IPS-NIHi11 (cell line): ENCODE measurements at places on chromosomes 3 and 15.

DNA sequence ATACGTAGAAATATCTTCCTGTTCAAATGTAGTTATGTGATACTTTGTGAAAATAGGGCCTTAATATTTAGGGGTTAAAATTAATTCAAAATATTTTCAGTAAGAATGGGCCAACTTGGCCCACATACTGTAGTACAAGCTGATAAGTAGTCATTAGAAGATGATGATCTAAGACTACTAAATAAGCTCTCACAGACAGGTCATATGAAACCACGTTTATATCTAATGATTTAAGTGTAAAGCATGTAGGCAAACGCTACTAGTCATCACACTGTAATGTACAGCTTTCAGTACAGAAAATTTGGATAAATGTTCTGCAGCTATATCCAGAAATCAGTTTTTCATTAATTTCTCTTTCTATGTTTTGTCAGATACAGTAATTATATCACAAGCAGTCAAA lies 228.6 kb downstream of the UBE2E2 start:
- DNase-seq, result no peak

DNA sequence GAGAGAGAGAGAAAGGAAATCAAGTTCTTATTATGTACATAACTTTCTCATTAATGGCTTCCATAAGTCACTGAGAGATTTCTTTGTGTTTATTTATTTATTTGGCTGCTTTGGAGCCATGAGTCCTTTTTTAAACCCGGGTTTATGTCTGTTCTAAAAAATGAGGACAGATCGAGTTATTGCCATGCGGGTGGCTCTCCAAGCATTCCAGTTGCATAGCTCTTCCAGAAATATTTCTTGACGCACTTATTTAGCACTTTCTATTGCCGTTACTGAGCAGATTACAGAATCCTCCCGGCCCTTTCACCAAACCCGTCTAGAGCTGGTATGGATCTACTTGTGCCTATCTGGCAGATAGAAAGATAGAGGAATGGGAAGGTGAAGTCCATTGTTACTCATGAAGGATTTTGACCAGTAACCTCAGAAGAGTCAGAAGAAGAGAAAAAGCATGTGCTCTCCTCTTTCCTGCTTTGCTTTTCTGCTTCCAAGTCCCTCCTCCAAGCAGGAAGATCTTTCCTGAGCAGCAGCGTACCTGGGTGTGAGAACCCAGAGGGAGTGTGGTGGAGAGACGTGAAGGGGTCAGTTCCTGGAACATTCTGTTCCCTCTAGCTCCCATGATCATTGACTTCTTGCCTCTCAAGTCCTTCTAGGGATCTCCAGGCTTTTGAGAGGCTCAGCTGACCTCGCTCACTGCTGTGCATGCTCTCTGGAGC lies 112.8 kb downstream of the LPP start:
- no peak for DNase-seq

DNA sequence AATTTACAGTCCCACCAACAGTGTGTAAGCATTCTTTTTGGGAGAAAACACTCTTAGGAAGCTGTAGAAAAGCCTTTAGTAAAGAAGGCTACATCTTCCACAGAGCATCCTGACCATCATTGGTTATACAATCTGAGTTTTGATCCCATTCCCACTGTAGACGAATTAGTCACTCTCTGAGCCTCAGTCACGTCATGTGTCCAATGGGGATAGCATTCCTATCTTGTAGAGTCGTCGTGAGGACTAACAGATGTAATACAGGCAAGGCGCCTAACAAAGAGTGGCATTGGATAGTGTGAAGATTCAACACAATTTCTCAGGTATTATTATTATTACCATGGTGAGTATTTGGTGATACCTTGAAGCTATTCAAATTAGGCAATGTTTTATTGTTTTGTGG lies 44.0 kb upstream of the ALDH1A3 start:
- no peak for DNase-seq

DNA sequence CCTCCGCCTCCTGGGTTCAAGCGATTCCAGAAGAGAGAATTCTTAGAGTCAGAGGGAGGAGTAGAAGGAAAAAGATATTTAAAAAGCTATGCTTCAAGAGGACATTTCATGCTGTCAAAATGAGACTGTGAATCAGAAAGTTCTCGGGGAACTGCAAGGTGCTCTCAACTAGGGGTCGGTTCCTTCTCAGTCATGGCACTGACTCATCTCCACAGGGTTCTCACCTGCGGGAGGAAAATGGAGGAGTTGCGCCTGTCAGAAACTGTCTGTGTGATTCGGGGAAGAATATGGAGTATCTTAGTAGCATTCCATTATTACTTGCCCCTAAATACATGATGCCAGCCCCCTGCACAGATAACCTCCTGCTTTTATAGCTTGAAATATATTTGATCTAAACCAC lies 47.4 kb downstream of the APH1B start:
- DNase-seq, result no peak

GRCh38 chr3:51935886-51936755 lies 5.6 kb downstream of the RRP9 start:
- no peak for DNase-seq

- DNase-seq, result no peak
Measured at GRCh38 chr3:7793786-7794185, 707.8 kb upstream of the LMCD1 start.

DNA sequence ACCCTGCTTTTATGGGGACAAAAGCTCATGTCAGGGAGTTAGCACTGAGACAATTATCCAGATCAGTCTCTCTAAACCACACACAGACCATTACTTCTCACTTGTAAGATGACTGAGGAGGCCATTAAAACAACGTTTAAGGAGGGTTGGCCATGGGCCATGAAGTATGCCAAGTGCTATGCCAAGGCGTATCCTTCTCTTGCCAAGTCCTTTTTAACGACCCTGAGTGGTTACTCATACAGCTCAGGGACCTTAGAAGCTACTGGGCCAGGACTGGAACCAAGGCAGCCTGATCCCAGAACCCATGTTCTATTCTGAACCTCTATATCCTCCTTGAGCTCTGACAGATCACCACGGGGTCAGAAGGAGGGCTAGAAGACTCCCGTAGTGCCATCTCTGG lies 50.0 kb downstream of the NMNAT3 start:
- no peak for DNase-seq

GRCh38 chr15:99443056-99443756 lies 122.6 kb upstream of the MEF2A start:
- DNase-seq, result no peak

DNA sequence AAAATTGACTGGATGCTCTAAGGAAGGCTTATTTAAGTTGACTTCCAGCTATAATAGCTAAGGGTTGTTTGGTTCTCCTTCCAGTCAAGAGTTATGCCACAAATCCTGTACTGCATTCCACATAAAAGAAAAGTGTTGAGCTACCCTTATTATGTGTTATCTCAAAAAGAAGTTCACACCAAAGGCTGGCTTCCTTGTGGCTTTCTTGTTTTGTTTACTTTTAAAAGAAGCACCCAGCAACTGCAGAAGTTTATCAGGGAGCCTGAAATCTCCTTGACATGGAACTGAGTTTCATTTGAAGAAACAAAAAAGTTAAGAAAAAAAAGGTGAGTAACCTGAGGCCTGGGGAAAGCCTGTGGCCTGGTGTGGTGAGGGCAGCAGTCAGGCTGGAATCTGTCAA lies 10.2 kb downstream of the MGLL start:
- DNase-seq, result no peak

- DNase-seq, result no peak
Measured at GRCh38 chr15:72958634-72959033, 93.6 kb upstream of the NEO1 start.

- no peak for DNase-seq
Measured at GRCh38 chr3:45544024-45544716, 50.4 kb upstream of the LIMD1 start.

- no peak for DNase-seq
Measured at GRCh38 chr3:69766638-69767037, 27.4 kb downstream of the MITF start.

DNA sequence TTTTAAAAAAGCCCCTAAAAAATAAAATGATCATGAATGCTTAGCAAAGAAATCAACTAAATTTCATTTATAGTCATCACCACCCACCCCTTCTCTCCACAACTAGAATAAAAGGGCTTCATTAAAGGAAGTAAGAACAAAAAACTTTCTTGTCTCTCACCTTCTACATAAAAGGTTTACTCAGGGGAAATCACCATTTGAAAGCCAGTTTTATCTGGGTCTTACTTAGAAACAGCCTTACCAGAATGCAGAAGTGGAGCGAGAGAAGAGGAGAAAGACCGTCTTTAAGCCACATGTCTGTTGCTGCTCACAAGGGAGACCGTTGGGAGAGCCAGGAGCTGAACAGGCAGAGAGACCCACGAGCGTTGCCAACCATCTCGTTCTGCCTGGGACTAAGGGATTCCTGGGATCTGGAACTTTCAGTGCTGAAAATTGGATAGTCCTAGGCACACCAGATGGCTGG lies 350.1 kb upstream of the PROK2 start:
- no peak for DNase-seq

DNA sequence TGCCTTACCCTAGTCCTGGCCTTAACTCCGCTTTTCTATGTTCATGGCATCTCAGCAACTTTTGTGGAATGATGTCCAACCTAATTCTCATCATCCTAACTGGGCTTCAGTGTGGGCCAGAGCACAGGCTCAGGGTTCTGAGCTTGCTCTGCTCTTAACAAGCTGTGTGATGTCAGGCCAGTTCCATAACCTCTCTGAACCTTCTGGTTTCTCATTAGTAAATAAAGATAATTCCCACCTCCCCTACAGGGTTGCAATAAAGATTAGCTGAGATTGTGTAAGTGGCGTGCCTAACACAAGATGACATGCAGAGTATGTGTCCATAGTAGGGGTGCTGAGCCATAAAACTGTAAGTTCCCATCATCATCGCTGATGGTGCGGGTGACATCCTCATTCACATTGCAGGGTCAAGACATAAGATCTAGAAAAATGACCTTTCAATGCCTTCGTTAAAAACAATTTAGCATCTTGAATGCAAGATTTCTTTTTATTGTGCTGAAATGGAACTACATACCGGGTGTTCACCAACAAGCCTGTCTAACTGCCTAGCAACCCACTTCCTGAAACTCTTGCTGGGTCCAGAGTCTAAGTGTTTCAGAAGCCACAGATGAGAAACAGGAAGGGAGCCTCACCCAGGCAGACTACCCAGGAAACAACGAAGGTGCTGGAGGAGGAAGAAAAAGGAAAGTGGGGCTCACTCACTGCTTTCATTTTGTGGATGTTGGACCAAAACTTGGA lies 36.2 kb downstream of the CDCP1 start:
- no peak for DNase-seq

DNA sequence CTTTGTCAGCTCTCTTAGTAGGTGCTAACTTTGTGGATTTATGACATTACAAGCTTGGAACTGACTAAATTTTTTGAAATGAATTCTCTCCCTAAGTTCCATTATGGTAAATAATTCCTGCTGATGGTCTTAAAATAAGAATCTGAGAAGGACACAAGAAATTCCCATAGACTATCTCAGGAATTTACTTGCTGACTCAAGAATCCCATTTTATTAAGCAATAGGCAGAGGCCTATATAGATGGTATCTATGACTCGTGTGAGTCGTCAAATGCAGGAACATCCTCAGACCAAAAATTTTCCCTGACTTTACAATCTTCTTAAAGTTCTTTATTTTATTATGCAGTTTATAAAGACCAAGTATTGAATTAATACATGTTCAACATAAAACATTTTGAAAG lies 30.7 kb upstream of the CBLB start:
- no peak for DNase-seq

GRCh38 chr3:187165144-187165543 lies 25.8 kb upstream of the RPL39L start:
- peak; percentile 83 for DNase-seq

GRCh38 chr15:68768321-68768720 lies 52.4 kb downstream of the ANP32A start:
- no peak for DNase-seq

DNA sequence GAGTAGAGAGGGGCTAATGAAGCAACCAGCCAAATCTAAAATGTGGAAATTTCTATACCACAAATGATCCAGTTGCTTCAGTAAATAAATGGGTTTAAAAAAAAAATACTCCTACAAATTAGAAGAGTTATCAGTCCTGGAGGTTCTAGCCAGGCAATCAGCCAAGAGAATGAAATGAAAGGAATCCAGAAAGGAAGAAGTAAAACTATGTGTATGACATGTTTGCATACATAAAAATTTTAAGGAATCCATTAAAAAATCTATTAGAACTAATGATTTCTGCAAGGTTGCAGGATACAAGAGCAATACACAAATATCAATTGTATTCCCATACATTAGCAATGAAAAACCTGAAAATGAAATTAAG lies 9.6 kb downstream of the MESP2 start:
- DNase-seq, result no peak

- DNase-seq, result no peak
Measured at GRCh38 chr3:42421818-42422796, 11.7 kb upstream of the LYZL4 start.
